Activated T-cell treated with anti-CD3 and anti-CD28 coated beads, Interleukin-2, amount 50 U/mL, for 72 hours (primary cell): ENCODE measurements at places on chromosomes 5 and 9.

- DNase-seq: peak; percentile 57
- peaks cover 36% of the 10 kb centered on the region for H3K4me1 ChIP-seq
- no peaks in the 10 kb centered on the region for H3K27me3 ChIP-seq
- peak overlapping the region; percentile 64 for H3K27ac ChIP-seq
- peak overlapping the region; percentile 55 for H3K4me3 ChIP-seq
Observed at GRCh38 chr5:158812408-158812807, 287.3 kb downstream of the EBF1 start.

- no peaks in the 10 kb centered on the region for H3K4me1 ChIP-seq
- H3K4me3 ChIP-seq: no peak overlapping the region
- H3K27ac ChIP-seq: no peak overlapping the region
Observed at GRCh38 chr9:129676975-129677374, 11.5 kb downstream of the PRRX2 start.

- H3K27ac ChIP-seq: no peak overlapping the region
- no peak overlapping the region for H3K4me3 ChIP-seq
- H3K27me3 ChIP-seq: no peaks in the 10 kb centered on the region
- H3K4me1 ChIP-seq: no peaks in the 10 kb centered on the region
- DNase-seq: no peak
Observed at GRCh38 chr5:82265047-82265446, 13.1 kb downstream of the RPS23 start.

GRCh38 chr5:30959238-30959637, 234.2 kb upstream of the CDH6 start:
- H3K36me3 ChIP-seq: no peaks in the 10 kb centered on the region
- no peak for DNase-seq
- no peak overlapping the region for H3K4me3 ChIP-seq
- no peaks in the 10 kb centered on the region for H3K27me3 ChIP-seq
- no peak overlapping the region for H3K27ac ChIP-seq

DNA sequence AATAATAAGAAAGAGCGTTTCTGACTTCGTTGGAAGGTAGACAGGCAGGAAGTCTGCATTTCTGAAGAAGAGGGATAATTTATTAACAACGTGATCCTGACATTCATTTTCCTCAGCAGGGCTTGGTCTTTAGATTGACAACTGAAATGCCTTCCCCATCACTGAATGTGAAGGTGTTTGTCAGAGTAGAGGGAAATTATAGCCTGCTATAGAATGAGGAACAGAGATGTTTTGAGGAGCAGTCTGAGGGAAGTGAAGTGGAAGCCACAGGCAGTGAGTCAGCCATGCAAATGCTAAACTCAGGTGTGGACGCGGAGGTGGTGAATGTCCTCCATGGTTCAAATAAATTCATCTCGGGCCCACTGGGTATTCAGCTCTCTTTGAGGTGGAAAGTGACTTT, 30.5 kb downstream of the C7 start:
- no peaks in the 10 kb centered on the region for H3K36me3 ChIP-seq
- H3K4me1 ChIP-seq: no peaks in the 10 kb centered on the region
- no peak overlapping the region for H3K4me3 ChIP-seq
- no peak for DNase-seq
